ENCODE measurements at places on chromosomes 6 and 20. TPM values are rescaled to one million over a fixed set of nuclear protein-coding genes. Genes with fewer than 3 reads are reported as not detected.

DNA sequence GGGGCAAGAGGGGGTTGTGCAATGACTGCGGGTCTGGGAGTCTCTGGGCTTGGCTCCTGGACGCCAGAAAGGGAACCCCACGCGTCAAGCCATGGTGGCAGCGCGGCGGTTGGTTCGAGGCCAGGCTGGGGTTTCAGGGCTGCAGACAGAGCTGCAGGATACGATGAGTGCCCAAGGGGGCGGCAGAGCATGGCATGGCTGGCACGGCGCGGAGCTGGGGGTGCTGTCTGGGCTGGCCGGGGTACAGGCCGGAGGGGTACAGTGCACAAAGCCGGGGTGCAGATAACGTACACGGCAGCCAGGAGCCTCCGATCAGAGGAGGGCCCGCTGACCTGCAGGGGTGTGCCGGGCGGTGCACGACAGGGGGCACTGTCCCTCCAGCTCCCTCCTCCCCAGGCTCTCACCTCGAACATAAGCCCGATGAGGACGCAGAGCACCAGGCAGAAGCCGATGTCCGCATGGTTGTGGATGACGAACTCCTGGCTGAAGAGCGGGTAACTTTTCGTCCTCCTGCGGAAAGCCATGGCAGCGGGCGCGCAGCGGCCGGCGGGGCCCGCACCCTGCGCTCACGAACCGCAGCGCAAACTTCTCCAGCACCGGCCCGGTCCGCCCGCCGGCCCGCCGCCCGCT is 353 bp downstream of the TRAM2 start:
- peak overlapping the region; percentile 48 for H3K27ac ChIP-seq
- peak overlapping the region; percentile 83 for H3K4me3 ChIP-seq
- peaks cover 56% of the 10 kb centered on the region for H3K4me1 ChIP-seq
- H3K27me3 ChIP-seq: no peaks in the 10 kb centered on the region
- peak; percentile 89 for DNase-seq

DNA sequence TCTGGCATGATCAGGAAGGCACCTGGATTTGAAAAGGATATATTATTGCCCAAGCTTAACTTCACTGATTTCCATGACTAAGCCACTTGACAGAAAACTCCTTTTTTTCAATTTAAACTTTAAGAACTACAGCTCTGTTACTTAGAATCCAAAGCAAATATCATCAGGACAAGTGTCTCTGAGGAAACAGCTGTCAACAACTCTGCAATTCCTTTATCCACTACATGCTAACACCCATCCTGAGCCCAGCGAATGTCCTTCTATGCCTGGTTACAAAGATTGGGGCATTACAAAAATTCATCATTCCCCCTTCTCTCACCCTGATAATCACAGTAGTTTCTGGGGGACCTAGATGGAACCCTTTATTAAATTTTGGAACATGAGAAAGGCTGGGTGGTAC is 136.8 kb downstream of the GMPR start:
- DNase-seq: no peak
- H3K27me3 ChIP-seq: no peaks in the 10 kb centered on the region
- H3K4me3 ChIP-seq: peak overlapping the region; percentile 52
- no peaks in the 10 kb centered on the region for H3K36me3 ChIP-seq
- H3K27ac ChIP-seq: peak overlapping the region; percentile 95
- peaks cover 78% of the 10 kb centered on the region for H3K4me1 ChIP-seq

GRCh38 chr6:77463308-77463860 is at the start of gene HTR1B:
TSS of gene HTR1B (minus strand) at chr6:77463491. CDS start at chr6:77463403, 88 bp downstream.
- H3K27ac ChIP-seq: no peak within 1 kb of the TSS
- no peak within 1 kb of the TSS for H3K4me3 ChIP-seq
- H3K36me3 ChIP-seq: no peaks in the 10 kb centered on the region
- H3K4me1 ChIP-seq: no peaks in the 10 kb centered on the region

Gene DLL1
- total RNA-seq: 0.26 TPM

Data from Karpas-422 (cell line).